ENCODE measurements at places on chromosomes 2 and 18.

- DNase-seq = no peak
Measured at GRCh38 chr2:34317797-34318196, 718.7 kb upstream of the FAM98A start.

DNA sequence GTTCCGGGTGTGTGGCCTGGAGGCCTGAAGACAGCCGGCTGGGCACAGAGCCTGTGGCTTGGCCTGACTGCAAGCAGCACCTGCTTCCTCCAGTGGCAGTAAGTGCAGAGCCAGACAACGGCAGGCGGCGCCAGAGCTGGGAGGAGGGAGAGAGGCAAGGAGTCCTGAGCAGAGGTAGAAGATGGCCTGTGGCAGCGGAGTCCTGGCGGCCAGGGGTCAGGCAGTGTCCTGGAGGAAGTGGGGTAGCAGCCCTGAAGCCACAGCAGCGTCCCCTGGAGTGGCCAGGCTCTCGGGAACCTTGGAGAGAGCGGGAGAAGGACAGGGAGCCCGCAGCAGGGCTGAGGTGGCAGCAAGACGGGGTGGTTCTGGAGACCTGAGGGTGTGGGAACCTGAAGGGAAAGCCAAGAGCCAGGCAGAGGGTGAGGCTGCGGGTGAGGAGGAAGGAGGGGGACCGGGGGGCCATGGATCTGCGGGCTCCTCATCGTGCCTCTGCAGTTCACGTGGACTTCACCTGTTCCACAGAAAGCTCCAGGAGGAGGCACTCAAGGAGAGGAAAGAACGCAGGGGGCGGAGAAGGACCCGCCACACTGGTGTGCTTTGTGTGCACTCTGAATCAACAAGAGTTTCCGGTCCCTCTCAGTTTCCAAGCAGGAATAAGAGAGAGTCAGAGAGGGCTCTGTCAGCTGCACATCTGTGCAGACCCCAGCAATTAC is 85.9 kb downstream of the USP40 start:
- no peak for DNase-seq

DNA sequence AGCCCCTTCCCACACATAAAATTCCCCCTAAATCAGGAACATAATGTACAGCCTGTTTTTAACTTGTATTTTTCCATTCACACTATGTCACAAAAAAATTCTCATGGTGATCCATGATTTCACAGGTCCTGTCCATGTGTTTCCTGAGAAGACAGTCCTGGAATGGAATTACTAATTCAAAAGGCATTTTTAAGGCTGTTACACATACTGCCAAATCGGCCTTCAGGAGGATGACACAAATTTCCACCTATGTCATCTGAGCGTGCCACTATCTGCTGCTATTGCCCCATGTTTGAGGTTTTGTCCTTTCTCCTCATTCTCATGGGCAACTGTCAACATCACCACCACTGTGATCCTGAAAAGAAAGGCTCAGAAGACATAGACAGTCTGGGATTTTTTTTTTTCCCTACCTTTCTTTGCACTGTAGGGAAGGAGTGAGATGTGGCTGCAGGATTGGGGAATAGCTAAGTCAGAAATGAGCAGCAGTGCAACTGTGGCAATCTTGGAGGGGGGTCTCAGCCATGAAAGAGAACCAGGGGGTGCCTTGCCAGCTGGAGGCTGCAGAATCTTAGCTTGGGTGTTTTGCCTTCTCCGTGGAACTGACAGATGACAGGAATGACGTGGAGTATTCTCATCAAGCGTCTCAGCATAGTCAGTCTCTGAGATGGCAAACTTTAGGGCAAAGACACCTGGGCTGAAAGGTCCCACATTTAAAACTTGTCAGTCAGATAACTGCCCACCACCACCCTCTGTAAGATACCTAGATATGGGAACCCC is 73.4 kb downstream of the MARCHF4 start:
- DNase-seq = no peak

DNA sequence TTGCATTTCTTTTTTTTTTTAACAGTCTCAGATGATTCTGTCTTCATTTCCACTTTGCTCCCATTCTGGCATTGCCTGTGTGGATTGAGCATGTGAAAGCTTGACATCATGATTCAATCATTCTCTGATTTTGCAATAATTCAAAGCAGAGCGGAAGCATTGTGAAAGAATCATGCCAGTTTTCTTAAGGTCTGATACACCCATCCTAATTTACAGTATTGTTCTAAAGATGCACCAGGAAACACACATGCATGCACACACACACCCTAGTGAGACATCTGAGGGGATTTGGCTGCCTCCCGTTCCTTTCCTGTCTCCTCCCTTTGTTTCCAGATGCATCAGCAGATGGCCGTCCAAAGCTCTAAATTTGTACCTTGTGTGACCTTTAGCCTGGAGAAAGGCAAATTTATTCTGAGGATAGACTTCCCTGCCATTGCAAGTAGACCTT is 97.3 kb downstream of the FMNL2 start:
- peak; percentile 98 for DNase-seq

GRCh38 chr18:13120983-13121441 is 97.5 kb upstream of the LDLRAD4 start:
- no peak for DNase-seq

GRCh38 chr18:10252952-10253705 is 201.3 kb upstream of the APCDD1 start:
- peak; percentile 45 for DNase-seq

DNA sequence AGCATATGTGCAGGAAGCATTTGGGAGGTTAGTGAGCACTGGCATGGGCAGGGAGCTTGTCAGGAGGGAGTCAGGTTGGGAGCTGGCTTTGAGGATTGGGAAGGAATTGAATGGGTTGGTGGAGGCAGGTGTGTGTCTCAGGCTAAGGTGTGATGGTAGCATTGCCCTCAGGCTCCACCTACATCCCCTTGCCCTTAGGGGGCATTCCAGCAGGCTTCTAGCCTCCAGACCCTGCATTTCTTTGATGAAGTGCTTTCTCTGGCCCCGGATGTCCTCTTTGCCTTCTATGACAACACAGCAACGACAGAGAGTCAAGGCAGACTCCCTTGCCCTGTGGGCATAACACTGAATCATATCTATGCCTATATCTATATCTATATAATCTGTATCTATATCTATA is 13.5 kb downstream of the RHBDD1 start:
- no peak for DNase-seq

DNA sequence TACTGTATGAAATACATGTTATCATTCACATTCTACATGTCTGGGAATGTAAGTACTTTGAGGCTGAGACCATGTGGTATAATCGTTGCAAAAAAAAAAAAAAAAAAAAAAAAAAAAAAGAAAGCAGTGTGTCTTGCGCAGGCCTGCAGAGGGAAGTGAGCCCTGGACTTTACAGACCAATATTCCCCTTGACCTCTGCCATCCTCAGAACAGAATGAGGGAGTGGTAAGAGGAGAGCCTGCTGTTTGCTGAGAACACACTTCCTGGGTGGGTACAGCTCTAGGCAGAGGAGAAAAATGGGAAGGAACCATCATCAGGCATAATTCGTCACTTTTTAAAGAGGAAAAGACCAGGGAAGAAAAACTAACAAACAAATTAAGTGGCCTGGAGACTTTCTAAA is 28.8 kb upstream of the TBC1D8 start:
- DNase-seq = peak; percentile 92

DNA sequence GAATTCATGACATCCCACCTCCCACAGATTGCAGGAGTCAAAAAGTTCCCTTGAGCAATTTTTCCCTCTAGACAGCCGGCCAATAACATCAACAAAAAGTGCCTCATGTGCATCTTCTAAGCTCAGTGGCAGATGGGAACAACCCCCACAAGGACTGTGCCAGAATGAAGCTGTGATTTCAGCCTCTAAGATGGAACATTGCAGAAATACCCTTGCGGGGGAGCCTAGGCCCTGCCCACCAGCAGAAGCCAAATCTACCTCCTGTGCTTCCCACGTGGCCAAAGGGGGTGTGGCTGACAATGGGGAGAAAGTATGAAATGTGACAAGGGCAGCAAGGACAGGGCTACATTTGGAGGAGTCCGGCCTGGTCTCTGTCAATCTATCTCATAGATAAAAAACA is 482.3 kb downstream of the TGIF1 start:
- no peak for DNase-seq

DNA sequence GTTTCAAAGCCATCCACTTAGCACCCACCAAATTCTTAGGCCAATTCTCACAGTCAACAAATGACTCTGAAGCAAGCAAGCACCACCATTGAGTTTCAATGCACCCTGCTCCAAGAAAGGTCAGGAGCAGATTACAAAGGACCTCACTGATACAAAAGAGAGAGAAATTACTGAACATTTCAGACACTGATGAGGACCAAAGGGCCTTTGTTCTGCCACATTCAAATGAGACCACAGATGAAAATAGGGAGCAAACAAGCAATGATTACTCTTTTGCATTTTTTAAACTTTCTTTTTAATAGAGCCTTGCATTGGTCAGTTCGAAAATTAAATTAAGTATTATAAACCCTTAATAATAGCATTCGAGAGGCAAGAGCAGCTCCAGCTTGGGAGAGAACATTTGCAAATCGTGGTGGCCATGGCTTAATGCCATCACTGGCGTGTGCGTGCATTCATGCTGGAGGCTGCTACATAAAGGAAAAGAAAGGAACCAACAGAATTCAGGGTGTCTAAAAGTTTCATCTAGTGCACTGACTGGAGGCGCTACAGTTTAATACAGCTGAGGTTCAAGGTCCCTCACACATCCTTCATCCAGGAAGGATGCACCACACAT is 87.5 kb downstream of the KLF7 start:
- no peak for DNase-seq

- DNase-seq = no peak
Measured at GRCh38 chr2:38163006-38163405, 87.1 kb upstream of the CYP1B1 start.

DNA sequence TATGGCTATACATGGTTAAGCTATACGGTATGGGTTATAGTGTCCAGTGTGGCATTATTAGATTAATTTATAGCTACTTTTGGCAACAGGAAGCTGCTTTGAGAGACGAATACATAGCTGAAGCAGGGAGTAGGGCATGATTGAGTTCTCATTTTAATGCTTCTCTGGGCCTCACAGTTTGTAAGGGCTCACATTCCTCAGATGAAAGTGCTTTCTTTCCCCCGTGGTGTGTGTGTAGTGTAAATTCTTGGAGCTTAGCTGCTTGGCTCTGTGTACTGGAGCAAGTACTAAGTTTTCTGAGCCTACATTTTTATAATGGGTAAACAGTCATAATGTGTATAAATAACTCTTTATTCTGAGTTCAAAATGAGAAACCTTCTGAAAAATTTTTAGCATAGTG is 173.7 kb downstream of the PTPRM start:
- no peak for DNase-seq

GRCh38 chr2:128360711-128361110 is 42.0 kb upstream of the HS6ST1 start:
- DNase-seq = no peak

DNA sequence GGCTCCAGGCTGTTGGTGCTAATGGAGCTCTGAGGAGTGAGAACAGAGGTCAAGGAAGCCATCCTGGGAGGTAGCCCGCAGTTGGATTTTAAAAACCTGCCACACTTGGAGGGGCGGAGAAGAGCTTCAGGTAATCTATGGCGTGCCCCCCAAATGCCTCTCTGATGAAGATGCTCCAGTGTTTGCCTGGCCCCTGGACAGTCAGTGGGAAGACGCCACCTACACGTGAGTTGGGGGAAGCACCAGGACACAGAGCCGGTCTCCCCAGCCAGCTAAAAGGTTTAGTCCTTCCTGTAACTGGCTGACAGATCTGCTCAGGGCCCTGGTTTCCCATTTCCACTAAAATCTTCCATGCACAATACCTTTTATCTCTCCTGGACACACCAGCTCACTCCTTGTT is 225.0 kb downstream of the TTC32 start:
- DNase-seq = no peak

- DNase-seq = no peak
Measured at GRCh38 chr2:105806996-105807395, 62.3 kb downstream of the NCK2 start.

DNA sequence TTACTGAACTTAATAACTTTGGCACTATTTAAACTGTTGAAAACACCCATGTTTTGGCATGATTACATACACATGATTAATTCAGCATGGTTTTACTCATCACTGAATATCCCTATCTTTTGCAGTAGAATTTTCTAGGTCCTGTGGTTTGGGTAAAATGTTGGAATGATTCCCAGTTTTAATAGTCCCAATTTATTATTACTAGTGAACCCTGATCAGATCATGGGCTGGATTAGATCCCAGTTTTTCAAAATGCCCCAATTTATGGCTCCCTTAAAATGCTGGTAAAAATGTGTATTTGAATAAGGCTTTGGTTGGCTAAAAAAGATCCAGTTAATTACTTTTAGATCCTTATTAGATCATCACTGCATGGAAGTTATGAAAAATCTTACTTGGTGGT is 273.6 kb upstream of the NRP2 start:
- DNase-seq = no peak

GRCh38 chr2:113178891-113179290 is 5.1 kb downstream of the PSD4 start:
- no peak for DNase-seq

GRCh38 chr2:152613235-152613634 is 104.0 kb downstream of the PRPF40A start:
- DNase-seq = peak; percentile 26
